Hypothalamus (tissue), 51 donors: ENCODE measurements at places on chromosomes 13 and 19.

DNA sequence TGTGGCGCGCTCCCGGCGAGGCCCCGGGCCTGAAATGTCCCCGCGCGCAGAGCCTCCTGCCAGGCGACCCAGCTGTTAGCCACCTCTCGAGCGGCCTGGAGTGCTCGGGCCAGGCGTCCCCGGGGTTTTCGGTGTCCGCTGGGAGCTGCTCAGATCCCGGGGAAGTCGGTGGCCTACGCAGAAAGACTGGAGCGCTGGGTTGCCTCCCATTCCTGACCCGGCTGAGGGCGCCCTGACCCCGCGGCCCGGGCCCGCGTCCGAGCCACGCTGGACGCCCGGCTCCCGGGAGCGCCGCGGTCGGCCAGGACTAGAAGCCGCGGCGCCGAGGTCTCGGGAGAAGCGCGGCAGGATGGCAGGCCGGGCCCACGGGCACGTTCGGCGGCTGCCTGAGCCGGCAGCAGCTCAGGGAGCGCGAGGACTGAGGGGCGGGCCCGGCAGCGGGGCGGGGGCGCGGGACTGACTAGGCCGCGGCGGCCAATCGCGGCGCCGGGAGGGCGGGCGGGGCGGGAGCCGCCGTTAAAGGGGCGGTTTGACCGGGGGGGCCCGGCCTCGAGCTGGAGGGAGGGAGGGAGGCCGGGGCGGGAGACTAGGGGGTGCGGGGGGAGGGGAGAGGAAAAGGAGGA lies 1.3 kb upstream of the ZIC2 start:
- DNase-seq, result peak; percentile 24

- no peak for DNase-seq
These were observed 344.3 kb downstream of the TEX29 start for GRCh38 chr13:111664696-111665095.

- no peak for DNase-seq
These were observed 902 bp upstream of the CCDC106 start for GRCh38 chr19:55646889-55647731.

DNA sequence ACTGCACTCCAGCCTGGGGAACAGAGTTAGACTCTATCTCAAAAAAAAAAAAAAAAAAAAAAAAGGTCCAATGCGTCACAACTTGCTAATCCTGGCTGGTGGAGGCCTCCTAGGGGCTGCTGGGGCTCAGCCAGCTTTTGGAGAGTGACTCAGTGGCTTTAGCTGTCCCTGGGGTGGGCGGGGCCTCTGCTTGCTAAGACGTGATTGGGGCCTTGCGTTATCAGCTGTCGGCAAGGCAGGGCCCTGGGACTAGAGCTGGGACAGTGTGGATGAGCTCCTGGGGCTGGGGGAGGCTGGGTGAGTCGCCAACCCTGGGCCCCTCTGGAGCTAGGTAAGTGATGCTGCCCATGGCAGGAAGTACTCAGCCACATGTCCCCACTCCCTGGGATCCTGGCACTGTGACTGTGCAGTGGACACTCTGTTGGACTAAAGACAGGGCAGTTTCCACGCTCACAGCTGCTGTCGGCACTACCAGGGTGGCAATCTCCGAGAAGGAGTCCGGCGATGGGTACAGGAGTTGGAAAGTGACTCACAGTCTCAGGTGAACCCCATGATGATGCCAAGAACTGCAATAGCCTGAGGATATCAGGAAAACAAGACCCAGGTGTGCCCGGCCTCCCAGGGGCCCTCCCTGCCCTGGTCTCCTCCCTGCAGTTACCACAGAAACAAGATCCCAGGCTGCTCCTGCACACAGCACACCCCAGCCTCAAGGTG lies 32.2 kb downstream of the F2RL3 start:
- no peak for DNase-seq

- no peak for DNase-seq
These were observed 26.9 kb downstream of the F2RL3 start for GRCh38 chr19:16915734-16916133.

GRCh38 chr13:32936716-32937115 lies 79.5 kb upstream of the KL start:
- DNase-seq, result no peak

DNA sequence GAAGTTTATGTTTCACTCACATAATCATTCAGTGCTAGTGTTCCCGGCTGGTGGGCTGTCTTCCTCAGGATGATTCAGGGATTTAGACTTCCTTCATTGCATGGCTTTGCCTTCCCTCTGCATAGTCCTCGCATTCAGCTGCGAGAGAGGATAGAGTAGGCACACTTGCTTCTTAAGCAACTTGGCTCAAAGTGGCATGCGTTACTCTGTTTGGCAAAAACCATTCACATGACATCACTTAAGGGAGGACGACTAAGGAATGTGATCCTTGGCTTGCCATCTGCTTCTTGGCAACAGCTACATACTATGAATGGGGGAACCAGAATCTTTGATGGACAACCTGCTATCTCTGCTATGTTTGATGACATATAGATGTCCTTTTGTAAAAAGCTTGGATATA lies 359.3 kb downstream of the TDRD3 start:
- no peak for DNase-seq

DNA sequence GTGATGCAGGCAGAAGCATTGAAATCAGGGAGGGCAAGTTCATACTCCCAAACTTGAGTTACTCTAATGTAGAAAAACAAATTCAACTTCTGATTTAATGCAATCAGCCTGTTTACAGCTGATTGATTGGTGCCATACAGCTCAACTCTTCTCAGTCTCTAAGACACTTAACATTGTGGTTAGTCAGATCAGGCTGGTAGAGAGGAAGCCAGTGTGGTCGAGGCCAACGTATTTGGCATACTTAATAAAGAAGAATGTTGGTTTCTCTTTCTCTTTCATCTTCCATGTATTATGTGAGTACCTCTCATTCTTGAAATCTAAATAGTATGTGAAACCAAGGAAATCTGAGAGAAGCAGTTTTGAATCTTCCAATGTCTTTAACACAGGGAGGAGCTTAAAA lies 255.0 kb upstream of the SLITRK1 start:
- DNase-seq, result no peak

DNA sequence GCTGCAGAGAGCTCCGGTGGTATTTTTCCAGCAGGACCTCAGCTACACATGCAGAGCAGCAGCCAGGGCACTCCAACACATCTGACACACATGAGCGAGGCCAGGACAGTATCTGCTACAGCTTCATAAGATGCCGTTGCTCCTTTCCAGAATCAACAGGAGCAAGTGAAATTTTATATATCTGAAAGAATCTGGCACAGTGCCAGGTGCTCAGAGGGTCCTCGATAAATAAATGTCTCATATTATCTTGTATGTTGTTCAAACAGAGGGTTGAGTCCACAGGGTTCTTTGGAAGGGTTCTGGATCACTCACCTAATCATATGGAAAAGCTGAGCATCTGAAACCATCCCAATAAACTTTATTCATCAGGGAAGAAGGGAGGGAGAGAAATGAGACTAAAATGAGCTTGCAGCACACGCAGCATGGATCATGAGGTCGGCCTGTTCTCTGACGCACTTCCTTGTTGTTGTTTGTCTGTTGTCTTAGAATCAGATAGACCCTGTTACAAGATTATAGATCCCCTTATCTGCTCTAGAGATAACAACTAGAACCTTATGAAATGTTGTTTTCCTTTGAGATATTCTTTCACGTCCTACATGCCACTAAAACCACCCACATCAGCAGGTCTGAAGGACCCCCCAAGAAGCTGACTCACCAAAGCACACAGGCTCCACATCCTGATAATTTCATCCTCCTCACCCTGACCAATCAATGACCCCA lies 3.2 kb upstream of the METTL21C start:
- DNase-seq, result no peak

DNA sequence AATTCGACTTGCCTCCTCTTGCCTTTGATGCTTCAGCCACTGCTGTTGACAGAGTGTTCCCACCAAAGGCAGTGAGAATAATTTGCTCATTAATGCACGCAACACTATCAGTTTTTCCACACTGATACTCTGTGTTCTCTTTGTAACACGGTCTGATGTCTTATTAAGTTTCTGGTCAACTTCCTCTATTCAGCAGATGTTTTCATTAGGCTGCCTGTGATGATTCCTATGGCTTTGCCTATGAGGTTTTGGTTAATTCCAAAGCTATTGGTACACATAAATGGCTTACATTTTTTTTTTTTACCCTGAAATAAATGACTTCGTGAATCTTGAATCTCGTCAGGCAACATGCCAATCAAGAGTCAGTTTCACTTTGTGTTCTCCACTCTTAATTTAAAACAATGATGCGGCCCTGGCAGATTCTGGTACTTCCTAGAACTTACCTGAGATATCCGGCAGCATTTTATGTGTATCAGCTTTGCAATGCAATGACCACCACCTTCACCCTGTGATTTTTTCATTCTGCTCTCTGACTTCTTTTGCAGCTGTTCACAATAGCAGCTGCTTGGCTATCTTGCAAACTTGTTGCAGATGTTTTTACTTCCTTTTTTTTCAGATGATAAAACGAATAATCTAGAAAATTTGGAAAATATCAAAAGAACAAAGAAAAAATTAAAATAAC lies 27.5 kb upstream of the KL start:
- no peak for DNase-seq

DNA sequence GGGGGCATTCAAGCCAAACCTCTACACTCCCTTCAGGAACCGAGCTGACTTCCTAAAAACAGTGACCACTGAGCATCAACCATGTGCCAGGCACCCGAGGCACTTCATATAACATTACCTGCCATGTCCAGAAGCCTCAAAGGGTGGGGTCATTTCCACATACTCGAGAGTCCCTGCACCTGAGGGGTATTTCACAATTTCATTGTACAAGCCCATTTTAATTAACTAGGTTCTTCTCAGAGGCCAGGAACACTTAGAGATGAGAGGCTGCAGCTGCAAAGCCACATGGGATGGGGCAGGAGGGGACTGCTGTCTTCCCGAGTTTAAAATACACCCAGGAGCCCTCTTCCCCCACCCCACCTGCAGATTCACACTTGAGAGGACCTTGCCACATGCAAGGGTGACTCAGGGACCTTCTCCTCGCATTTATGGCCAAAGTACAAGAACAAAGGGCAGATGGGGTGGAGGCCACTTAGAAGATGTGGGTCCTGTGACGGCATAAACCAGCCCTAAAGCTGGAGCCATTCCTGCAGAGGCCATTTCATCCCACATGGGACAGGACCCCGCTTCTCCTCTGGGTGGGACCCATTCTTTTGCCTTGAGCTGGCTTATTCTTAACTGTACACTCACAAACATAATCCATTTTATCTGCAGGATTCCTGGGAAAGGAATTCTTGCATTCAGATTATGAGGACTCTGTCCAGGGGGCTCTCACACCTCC lies 43.9 kb downstream of the RAB20 start:
- DNase-seq, result no peak

GRCh38 chr19:45517238-45517637 lies 10.0 kb downstream of the VASP start:
- no peak for DNase-seq

- no peak for DNase-seq
These were observed 1272.5 kb downstream of the OLFM4 start for GRCh38 chr13:54301085-54301484.

DNA sequence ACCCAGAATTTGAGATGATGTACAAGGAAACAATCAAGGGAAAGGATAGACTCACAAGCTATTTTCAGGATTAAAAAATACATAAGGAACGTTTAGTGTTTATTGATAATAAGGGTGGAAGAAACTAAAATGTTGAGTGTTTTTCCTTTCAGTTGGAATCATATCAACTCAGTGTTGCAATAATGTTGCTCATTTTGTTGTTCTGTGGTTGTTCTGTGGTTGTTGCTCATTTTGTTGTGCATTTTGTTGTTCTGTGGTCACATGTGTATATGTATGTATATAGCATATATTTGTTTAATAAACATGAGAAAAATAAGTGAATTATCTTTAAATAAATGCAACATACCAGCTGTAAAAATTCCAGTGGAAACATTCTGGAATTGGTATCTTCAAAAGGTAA lies 262.4 kb upstream of the SPRY2 start:
- no peak for DNase-seq

DNA sequence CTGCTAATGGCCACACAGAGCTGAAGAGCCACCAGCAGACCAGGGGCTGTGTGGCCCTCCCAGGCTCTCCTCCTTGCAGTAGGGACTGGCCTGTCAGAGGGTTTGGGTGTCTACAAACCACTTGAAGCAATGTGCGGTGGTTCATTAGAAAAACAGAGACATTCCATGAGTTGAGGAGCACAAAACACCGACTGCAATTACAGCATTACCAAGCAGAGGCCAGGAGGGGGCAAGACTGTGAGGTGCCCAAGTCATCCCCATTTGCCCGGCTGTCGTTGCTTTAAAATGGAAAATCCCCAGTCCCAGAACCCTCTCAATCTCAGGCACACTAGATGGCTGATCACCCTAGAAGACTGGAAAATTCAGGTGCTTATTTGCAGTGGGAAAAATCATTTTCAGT lies 15.0 kb downstream of the TMTC4 start:
- DNase-seq, result no peak

GRCh38 chr13:24308488-24309020 lies 826 bp upstream of the C1QTNF9 start:
- DNase-seq, result no peak

DNA sequence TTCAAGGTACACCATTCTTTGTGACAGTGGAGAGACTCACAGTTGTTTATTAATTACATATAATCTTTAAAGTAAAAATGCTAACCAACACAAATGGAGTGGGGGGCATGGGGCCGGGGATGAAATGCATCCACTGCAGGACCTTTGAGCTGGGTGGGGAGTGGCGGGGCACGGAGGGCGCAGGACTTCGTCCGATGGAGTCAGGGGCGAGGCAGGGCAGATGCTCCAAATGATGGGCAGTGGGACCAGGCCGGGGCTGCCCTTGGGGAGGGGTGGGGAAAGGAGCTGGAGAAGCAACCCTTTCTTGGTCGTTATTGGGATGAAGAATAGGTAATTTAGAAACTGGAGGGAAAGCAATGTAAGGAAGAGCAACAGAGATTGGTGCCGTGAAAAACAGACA lies 220.0 kb downstream of the TEX29 start:
- DNase-seq, result no peak

GRCh38 chr19:677201-677600 lies 1.0 kb downstream of the FSTL3 start:
- no peak for DNase-seq

DNA sequence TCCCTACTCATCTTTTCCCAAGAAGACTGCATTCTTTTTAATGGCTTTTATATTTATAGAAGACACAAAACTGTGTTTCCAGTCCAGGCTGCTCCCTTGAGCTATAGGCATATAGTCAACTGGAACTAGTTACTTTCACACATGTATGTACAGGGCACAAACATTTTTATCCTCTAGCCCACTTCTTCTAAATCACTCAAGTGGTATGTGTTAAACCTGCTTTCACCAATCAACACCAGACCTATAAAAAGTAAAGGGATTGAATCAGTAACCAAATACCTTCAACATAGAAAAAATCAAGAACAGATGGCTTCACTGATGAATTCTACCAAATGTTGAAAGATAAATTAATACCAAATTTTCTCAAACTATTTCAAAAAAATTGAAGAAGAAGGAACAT lies 584.2 kb upstream of the SLITRK1 start:
- no peak for DNase-seq

DNA sequence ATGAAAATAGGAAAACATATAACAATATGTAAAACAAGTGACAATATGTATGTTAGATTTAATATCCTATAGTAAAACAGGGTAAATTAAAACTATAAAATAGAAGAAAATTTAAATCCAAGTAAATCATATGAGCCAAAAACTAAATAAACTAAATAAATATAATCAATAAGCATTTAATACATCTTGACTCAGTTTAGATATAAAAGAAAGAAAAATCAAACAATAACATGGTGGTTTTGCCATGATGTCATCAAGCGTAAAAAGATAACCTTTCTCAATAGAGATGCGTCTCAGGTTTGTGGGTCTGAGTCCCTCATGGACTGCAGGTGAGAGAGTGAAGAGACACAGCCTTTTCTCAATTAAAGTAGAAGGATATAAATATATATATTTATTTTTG lies 26.6 kb upstream of the ZNF331 start:
- no peak for DNase-seq

- peak; percentile 12 for DNase-seq
These were observed 49.0 kb downstream of the BRD4 start for GRCh38 chr19:15283141-15283883.
